ENCODE measurements at places on chromosomes 4 and X.

GRCh38 chr4:124322234-124323065 lies 390.1 kb downstream of the ANKRD50 start:
- peak; percentile 15 for DNase-seq

DNA sequence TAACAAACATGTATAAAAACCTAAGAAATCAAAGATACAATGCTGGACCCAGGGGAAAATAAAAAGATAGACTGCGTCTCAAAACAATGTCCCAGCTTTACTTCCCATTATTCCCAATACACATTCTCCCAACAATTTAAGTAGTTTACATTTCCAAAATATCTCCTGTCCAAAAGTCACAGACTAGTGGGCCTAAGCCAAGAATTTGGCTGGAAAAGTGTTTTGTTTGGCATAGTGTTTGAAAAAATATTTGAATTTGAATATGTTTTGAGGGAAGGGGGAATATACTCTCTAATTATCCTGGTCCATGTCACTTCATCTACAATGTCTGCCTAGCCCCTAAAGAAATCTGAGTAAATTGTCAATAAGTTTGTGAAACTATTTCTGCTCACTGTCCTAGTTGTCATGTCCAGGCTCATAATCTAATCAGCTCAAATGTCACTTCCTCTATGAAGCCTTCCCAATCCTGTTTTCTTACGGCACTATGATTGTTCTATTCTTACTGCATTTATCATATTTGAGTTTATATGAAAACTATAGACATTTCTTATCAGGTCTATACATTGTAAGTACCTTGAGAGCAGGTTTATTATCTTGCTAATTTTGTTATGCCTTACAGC lies 74.4 kb downstream of the SEC24D start:
- DNase-seq = no peak

DNA sequence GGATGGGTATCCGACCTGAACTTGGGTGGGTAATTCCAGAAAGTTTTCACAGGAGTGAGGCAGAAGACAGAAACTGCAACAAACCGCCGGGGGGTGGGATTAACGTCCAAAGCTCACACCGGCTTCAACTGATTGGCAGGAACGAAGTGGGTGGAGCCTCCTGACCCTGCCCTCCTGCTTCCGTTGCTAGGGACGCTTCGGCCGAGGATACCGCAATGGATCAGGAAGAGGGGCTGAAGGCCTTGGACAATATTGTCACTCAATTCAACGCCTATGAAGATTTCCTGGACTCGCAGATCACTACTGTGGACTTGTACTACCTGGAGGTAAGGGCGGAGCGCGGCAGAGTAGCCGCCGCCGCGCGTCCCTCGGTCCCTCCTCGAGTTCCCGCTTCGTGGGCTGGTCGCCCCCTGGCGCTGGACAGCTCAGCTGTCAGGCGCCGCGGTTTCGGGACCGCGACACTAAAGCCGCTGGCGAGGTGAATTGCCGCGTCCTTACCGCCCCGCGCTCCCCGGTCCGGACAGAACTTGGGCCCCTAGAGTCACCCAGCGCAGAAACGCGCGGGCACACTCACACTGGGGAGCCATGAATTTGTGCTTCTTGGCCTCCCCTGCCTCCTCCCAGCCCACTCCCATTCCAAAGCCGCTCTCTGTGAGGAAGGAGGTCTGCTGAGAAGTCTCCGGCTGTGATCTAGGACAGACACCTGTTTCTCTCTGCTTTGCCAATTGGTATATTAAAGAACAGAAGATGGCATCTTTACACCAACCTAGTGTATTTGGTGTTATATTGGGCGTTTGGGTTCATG lies at the start of gene CFAP299:
Gene CFAP299, plus strand, starts transcription at position 177 of the 805 bp plus-strand sequence.
- peak; percentile 70 for DNase-seq

DNA sequence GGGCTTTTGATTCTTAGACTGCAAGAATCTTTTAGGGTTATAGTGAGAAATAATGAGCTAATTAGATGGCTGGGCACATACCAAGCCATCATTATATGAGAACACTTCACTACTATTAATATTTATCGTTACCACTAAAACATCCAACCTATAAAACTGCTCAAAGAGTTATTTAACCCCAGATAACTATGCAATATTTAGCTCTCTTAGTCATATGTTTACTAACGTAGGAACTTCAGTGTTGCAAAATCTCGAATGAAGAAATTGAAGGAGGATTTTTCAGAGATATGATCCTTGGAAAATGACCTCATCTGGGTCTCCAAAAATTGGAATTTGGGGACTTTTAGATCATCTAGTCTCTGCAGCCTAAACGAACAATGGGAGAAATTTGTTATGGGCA lies 265.0 kb upstream of the RPS6KA3 start:
- DNase-seq = no peak

DNA sequence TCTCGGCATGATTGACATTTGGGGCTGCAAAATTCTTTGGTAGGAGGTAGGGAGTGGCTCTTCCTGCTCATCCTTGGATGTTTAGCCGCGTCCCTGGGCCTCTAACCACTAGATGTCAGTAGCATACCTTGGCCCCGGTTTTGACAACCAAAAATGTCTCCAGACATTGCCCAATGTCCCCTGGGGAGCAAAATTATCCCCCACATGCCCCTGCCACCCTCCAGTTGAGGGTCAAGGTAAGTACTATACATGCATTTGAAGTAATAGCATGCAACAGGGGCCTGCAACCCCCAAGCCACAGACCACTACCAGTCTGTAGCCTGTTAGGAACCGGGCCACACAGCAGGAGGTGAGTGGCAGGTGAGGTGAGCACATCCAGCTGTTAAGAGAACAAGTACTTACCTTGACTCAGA lies 17.6 kb upstream of the KIAA1210 start:
- no peak for DNase-seq

DNA sequence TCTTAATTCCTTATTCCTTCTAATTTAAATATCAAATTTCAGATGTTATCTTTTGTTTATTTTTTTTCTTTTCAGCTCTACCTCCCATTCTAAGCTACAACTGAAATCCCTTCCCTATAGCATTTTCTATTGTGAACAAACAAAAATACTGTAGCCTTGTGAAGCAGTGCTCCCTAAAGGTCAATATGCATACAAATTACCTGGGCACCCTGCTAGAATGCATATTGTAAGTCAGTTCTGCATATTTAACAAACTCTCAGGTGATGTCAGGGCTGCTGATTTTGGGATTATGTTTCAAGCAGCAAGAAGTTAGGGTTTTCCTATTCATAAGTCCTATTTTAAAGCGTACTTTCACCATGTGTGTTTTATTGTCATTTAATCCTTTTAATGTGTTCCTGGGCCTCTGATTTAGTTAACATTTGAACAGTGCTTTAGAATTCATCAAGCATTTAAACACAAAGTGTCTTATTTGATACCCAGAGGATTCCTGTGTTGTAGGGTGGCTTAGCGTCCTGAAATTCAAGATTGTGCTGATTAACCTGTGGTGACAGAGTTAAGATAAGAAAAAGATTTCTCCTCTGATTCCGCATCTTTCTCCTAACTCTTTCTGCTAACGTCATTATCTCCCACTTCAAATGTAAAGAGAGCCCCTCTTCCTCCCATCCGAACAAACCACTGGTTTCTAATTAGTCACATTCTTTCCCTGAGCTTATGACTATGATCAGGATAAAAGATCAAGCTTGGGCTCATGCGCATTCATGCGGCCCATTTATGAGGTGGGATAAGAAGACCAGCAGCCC lies 221.3 kb downstream of the ANK2 start:
- no peak for DNase-seq

DNA sequence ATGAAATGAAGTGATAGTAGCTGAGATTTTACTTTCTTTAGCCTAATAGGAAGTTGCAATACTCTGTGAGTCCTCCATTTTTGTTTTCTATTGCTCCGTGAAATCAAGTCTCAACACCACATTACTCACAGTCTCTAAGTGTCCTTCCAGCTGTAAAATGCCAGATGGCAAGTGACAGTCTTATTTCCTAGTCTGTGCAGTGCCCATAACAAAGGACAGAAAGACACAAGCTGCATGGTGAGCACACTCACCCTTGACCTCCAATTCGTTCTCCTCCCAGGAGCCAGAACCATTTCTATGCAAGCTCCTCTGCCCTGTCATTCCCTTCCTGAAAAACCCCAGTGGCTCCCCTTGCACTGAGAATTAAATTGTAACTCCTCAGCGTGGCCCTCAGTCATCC lies 101.6 kb downstream of the PARM1 start:
- DNase-seq = no peak

DNA sequence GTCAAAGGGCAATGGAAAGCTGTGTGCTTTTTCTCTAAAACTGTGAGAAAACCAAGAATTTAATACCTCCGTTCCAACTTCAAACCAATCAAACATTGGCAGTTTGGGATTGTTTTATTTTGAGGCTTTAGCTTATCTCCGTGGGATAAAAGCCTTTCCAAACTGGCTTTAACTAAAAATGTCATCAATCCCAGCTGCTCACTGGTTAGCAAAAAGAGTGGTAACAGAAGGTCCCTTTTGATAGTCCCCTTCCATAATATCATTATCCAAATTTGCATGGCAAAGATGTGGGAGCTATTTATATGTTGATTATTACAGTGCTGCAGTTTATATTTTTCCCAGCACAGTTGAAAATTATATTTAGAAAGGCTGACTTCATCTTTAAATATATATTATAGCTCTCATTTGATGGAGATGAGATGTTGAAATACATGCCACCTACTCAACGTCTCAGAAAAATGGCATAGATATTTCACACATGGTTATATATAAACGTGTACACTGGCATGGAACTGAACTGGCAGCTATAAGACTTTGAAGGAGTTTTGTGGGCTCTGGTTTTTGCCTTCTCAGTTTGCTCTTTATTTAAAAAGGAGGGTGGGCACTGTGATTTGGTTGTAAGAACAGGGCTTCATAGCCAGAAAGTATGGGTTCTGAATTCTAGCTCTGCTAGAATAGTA lies 707.1 kb upstream of the SLIT2 start:
- DNase-seq = no peak

GRCh38 chr4:25089051-25089763 lies 58.5 kb upstream of the LGI2 start:
- DNase-seq = no peak

- DNase-seq = no peak
Measured at GRCh38 chr4:27049239-27049829, 188.7 kb downstream of the STIM2 start.

GRCh38 chrX:133634416-133634815 lies 219.1 kb upstream of the GPC4 start:
- no peak for DNase-seq

DNA sequence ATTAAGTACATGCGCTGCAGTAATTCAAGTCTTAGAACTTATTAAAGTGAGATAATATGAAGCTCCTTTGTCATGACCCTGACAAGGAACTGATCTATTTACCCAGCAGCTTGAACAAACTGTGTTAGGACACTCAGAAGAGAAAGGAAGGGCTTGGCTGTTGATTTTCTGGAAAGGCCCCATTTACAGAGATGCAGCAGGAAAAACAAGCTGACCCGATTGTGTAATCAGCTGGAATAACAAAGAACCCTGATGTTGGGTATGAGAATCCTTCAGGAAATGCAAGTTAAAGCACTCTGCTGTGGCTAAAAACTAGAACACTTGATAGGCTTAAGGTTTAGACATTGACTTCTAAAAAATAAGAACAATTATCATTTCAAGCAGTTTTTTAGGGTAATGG lies 64.8 kb downstream of the TBC1D9 start:
- DNase-seq = peak; percentile 61

DNA sequence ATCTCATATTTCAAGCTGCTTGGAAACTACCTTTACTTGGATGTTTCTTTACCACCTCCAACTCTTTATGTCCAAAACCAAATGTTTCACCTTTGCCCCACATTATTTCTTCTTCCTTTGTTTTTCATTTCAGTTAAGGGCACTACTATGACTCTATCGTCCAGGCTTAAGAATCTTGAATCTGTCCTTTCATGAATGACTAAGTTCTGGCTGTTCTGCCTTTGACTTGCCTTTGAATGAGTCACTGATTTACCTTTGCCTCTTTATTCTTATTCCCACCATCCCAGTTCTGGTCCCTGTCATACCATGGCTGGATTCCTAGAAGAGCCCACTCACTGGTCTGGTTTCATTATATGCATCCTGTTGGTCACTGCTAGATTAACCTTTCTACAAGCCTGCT lies 30.6 kb upstream of the PLAC1 start:
- no peak for DNase-seq

DNA sequence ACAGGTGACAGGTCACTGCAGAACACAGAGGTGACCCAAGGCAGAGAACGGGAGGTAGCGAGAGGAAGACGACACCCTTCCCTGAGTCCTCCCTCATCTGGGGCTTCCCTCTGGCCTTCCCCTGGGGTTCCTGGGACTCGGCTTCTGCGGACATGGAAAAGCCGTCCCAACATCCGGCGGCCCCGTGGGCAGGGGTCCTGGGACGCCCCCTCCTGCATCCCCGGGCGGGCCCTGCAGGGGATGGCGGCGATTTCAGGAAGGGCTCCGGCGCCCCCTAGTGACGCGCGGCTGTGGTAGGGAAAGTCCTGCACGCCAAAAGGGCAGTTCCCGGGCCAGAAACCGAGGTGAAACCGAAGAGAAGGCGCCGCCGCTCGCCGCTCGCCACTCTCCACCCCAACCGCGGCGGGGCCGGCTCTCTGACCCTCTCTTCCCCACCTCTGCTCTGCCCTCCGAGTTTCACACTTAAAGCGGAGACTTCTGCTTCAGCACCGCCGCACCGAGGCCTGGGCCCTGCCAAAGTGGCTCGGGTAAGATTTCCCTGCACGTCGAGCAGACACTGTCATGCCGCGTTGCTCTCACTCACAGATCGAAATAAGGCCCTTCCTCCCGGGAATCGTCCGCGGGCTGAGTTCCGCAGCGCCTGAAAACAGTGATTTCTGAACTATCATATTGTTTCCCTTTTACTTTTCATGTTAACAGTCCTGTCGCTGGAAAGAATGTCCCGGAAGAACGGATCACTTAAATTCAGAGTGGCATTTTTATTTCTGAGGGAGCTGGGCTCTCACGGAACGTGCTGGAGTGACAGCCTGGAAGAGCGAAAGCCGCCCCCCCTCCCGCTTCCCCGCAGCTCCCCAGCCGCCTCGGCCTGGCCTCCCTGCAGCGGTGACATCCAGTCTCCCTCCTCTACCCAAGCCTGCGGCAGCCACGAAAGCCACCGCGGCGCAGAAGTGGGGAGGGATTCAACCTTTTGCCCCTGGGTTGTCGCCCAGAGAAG lies 110.6 kb downstream of the DCTD start:
- peak; percentile 44 for DNase-seq

- DNase-seq = no peak
Measured at GRCh38 chr4:26992657-26993361, 132.2 kb downstream of the STIM2 start.

GRCh38 chr4:113781439-113782040 lies 20.0 kb upstream of the CAMK2D start:
- DNase-seq = no peak

DNA sequence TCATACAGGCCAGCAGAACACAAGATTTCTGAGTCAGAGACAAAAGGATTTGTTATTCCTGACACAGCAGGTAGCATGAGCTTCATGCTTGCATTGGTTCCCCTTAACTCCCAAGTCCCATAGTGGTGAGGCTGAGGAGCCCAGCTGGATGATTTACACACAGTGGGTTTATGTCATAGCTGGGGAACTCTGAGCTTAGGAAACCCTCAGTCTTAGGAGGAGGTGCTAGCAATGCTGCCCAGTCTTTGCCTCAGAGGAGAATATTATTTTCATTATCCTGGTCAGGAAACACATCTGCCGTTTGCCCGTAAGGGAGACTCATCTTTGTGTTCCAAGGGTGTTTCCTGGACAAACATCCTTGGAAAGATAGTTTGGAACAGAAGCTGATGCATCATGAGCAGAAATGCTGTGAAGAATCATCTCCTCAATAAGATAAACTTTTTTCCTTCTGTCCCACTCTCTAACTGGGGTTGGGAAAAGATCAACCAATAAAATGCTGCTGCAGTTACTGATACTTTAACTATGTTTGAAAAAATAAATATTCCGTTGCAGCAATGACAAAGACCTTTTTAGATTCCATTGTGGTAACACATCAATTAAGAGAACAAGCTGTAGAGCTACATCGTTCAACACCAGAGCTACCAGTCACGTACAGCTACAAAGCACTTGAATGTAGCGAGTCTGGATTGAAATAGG lies 146.8 kb downstream of the DCLK2 start:
- DNase-seq = no peak
